Activated T-helper 1 cell treated with anti-CD3 and anti-CD28 coated beads, Interleukin-2, amount 50 U/mL, for 16 hours (primary cell): ENCODE measurements at places on chromosomes 1 and 21.

GRCh38 chr1:117581391-117581943, 24.4 kb upstream of the TENT5C start:
- no peak for DNase-seq

DNA sequence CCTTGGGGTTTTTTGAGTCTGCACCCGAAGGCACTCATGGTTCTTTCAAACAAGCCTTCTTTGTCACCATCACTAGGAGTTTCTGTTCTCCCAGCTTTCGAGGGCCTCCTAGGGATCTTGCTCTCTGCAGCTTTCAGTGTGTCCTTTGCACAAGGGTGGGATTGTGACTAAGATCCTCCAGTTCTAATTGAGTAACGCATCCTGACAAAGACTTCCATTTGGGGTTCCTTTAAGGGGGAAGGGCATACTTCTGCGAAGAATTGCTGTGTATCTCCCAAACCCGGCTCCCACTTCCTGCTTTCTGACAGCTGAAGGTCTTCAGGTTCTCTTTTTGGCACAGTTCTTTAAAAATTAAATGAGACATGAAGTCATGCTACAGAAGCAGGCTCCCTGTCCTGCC, 139.4 kb downstream of the EDEM3 start:
- DNase-seq, result no peak

- no peak for DNase-seq
Observed at GRCh38 chr1:2904191-2904590, 102.7 kb upstream of the TTC34 start.

DNA sequence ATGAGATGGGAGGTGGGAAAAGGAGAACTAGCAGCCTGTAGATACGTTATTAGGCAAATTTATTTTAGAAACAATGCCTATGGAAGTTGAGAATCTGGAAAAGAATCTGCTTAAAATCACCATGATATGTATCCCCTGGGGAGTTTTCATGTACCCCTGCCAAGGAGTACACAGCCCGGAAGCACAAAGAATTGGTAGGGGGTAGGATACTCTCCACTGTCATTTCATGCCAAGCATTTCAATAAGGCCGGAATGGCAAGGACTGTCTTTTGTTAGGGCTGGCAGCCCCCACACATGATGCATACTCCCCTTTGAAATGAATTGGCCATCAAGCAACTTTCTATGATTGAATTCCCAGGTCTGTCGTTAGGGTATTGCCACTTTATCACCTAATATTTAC, 111.5 kb upstream of the APP start:
- DNase-seq, result no peak

DNA sequence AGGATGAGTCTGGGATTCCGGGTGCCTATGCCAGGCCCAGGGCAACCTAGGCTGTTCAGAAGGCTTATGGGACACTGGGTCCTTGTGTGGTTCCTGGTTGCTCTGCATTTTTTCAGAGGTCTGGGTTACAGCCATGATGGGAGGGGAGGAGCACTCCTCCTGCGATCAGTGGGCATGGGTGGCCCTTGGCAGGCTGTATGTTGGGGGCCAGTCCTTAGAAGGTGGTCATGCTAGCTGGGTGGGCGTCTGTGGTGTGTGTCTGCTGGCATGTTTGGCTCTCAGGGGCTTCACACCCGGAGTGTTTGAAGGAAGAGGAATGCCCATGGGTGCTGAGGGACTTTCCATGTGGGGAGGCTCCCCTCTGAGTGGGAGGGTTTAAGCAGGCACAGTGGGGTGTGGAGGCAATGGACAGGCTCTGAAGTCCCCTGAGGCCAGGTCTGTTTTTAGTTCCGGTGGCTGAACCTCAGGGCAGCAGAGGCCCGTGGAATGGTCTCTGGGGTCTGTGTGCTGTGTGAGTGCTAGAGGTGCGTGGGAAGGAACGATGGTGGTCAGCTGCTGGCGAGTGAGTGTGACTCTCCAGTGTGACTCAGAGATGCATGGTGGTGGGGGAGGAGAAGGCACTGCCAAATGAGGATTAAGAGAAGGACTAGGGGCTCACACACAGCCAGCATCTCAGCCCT, 25.3 kb downstream of the CACNA1E start:
- DNase-seq, result no peak

- no peak for DNase-seq
Observed at GRCh38 chr1:169943963-169944526, 50.3 kb upstream of the SCYL3 start.

GRCh38 chr21:40902299-40902698, 55.3 kb upstream of the DSCAM start:
- DNase-seq, result no peak

GRCh38 chr1:183002267-183002666, 21.0 kb upstream of the LAMC1 start:
- DNase-seq, result no peak

GRCh38 chr21:35933466-35933865, 126.9 kb downstream of the SETD4 start:
- DNase-seq, result no peak

DNA sequence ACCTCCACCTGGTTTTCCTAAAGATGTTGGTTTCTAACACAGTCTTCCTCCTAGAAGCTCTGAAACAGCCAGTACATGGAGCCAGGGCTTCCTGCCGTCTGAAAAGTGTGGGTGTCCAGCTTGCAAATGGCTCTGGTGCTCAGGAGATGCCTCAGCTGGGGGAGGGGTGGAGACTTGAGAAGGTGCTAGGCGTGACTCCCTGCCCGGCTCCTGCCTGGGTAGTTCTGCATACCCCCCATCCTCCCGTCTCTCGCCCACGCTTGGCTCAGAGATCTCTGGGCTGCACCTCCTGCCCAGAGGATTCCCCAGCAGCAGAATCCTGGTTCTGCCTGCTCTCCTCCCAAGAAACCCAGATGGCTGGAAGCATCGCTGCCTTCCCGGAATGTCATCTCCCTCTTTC, 16.9 kb downstream of the STUM start:
- no peak for DNase-seq

DNA sequence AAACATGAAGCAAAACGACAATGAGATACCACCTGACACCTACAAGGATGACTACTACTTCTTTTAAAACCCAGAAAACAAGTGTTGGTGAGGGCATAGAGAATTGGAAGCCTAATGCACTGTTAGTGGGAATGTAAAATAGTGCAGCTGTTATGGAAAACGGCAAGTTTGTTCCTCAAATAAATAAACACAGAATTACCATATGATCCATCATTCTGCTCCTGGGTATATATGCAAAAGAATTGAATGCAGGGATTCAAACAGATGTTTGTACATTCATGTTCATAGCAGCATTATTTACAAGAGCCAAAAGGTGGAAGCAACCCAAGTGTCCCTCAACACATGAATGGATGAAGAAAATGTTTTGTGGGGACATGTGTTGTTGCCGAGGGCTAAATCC, 1.4 kb upstream of the S100A8 start:
- no peak for DNase-seq

DNA sequence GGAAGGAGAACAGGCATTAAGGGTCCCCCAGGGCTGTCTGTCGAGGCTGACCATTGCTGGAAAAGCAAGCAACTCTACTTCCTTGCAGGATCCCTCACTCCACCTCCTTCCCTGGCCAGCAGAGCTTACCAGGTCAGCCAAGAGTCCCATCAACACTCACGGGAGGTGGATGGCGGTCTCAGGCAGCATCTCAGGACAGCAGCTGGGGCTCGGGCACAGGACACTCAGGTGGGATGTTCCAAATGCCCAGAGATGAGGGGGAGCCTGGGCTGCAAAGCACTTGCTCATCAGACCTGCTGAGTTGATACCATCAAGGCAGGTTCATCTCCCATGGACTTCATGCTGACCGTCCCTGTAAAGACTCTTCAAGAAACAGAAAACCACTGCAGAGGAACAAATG, 559.8 kb downstream of the NPHP4 start:
- DNase-seq, result no peak

GRCh38 chr21:18545908-18546307, 142.3 kb upstream of the TMPRSS15 start:
- DNase-seq, result no peak

DNA sequence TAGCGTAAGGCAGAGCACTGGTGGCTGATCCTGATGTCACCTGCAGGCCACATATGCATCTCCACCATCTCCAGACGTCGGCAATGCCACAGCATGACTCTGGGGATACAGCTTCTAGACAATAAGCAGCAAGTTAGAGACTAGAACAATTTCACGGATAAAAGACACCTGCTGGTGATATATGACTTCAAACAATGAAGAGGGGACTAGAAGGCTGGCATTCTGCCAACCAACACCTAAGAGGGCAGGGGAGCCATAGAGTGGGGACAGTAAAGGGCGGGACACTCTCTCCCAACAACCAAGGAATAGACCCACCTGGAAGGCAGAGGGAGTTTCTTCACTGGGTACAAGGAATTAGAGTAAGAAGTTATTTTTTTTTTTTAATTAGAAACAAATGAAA, 126.7 kb downstream of the SIM2 start:
- DNase-seq, result no peak

DNA sequence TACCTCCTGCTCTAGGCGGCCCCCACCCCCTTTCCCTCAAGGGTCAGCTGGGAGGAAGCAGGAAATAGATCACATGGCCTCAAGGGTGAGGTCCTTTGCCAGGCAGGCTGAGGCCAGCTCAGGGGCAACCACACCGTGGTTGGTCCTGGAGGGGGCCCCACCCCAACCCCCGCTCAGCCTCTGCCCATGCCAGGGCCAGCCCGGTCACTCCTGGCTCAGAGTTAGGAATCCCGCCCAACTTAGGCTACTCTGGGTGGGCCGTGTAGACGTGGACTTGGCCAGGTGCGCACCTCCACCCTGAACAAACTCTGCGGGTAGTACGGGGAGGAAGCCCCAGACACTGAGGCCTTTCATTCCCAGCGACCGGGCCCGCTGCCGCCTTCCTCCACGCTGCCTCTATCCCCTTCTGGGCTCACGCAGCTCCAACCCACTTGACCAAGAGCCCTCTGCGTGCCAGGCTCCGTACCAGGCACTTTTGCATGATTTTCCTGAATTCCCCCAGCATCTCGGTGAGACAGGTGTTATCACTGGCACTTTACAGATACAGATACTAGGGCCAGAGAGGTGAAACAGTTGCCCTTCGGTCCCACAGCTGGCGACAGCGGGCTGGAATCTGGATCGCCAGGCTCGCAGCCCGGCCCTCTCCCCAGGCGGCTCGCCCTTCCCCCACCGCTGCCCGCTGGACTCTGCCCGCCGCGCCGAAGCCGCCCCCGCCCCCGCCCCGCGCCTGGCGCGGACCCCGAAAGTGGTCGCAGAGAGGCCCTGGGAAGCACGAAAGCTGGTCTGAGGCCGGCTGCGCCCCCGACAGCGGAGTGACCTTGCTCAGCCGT, 769 bp downstream of the GALE start:
- no peak for DNase-seq

- DNase-seq, result no peak
Observed at GRCh38 chr1:54157401-54157800, 4.6 kb upstream of the CDCP2 start.

GRCh38 chr1:179366093-179366800, 476 bp downstream of the AXDND1 start:
- no peak for DNase-seq

DNA sequence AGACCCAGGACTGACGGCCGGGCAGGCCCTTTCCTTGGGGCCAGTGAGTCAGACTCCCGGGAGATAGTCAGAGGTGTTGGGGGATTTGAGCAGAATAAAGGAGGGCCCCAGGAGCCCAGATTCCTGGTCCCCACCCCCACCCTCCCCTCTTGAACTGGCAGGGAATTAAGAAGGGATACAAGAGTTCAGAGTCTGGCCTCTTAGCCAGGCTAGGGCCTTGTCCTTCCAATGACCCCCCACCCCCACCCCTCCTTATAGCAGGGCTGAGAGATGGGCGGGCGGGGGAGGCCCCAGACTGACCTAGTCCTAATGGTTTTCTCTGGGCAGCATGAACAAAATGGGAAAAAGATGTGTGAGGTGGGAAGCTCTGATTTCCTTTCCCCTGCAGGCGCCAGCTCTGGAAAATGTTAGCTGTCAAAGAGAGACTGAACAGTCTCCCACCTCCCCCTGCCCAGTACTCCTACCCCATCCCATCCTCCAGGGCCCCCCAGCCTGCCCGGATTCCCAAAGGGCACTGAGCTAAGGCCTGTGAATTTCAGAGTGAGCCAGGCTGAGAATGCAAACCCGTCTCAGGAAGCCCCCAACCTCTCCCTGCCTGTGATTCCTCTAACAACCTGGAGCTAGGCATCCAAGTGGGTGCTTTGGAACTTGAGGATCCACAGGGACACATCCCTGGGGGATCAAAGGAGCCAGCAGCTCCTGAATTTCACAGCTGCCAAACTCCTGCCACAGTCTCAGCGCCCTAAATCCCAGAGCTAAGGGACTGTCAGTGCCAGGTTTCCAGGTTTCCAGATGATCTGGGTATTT, 5.8 kb upstream of the CRABP2 start:
- DNase-seq, result no peak

GRCh38 chr21:32991361-32991760, 34.4 kb upstream of the OLIG2 start:
- no peak for DNase-seq

- DNase-seq, result no peak
Observed at GRCh38 chr21:39047046-39047445, 136.2 kb downstream of the PSMG1 start.

- no peak for DNase-seq
Observed at GRCh38 chr1:242225767-242226573, 227.1 kb upstream of the MAP1LC3C start.

GRCh38 chr21:25733859-25734653, 648 bp downstream of the ATP5PF start:
- no peak for DNase-seq

DNA sequence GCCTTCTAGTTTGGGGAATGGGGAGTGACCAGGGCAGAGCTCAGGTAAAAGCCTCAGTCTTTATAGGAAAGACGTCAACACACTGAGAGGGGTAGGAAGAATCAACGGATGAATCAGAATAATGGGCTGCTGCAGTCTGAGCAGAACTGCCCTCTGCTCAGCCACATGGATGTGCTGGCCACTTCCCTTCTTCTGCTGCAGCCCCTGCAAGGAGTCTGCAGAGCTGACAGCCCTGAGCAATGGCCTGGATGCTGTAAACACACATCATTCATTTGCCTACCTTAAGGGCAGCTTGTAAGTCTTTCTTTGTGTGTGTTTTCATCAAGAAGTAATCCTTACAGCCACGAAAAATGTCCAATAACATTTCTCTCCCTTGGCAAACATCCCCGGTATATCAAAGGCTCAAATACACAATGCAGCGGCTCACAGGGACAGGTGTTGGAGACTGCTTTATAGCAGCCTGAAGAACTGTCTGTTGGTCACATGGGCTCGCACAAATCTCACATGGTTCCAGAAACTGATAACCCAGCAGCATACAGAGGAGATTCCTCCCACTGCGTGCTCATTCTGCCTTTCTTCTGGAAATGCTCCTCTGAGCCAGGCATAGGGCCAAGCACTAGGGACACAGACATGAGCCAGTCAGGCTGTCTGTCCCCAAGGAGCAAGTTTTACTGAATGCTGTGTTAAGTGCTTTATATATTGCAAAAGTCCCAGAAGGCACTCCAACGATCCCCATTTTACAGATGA, 110.1 kb downstream of the HMGB4 start:
- no peak for DNase-seq

DNA sequence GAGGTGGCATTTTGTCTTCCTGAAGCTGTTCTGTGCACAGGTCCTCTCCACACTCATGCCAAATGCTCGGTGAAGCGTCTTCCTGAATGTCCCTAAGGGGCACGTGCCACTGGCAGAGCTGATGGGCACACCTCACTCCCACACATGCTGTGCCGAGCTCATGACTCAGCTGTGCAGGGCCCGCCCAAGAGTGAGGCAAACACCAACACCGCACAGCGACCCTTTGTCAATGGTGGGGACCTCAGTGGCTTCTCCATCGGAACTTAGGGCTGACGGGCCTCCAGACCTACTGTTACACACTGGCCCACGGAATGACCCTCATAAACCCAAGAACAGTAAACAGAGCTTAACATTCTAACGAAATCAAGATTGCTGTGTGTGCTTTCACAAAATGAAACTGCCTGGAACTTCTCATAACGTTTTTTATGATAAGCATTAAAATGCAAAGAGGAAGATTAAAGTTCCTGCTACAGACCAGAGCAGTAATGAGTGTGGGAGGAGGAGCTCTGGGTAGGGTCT, 89.3 kb downstream of the SIM2 start:
- no peak for DNase-seq
